Cardiac atrium fibroblast (primary cell): ENCODE measurements at places on chromosomes 5 and 9. TPM values are rescaled to one million over a fixed set of nuclear protein-coding genes. Genes with fewer than 3 reads are reported as not detected.

The CEL gene
- 0.16 and 0.36 TPM in 2 replicates for total RNA-seq

The OR1J2 gene
- not detected in 2 replicates for total RNA-seq

The ISL1 gene
- 1.6 TPM in 1 of 2 replicates, not detected in the other for total RNA-seq

The DMGDH gene
- total RNA-seq, result 4.9 TPM in 1 of 2 replicates, not detected in the other

The C5orf58 gene
- total RNA-seq, result not detected in 2 replicates

The GIN1 gene
- total RNA-seq, result 1.8 and 2.6 TPM in 2 replicates

The CXCL14 gene
- total RNA-seq, result not detected in 2 replicates

The ZMYND19 gene
- 21.1 and 21.8 TPM in 2 replicates for total RNA-seq

The ZBTB43 gene
- total RNA-seq, result 5.2 and 6.8 TPM in 2 replicates

The GPR21 gene
- not detected in 2 replicates for total RNA-seq

The LHX2 gene
- total RNA-seq, result under 0.01 and 0.16 TPM in 2 replicates
